Pancreas (tissue), 10 donors: ENCODE measurements at places on chromosomes 2 and 18. TPM values are rescaled to one million over a fixed set of nuclear protein-coding genes. Genes with fewer than 3 reads are reported as not detected.

GRCh38 chr2:198113316-198113715 lies 308.9 kb downstream of the PLCL1 start:
- H3K27ac ChIP-seq = no peak overlapping the region
- no peaks in the 10 kb centered on the region for H3K27me3 ChIP-seq
- H3K4me3 ChIP-seq = no peak overlapping the region
- DNase-seq = no peak

GRCh38 chr18:79918615-79919011 lies 32.8 kb downstream of the SLC66A2 start:
- H3K27ac ChIP-seq = no peak overlapping the region
- no peak for DNase-seq
- no peaks in the 10 kb centered on the region for H3K4me1 ChIP-seq
- H3K36me3 ChIP-seq = no peaks in the 10 kb centered on the region

Gene TIGD1
- 5.9 TPM for polyA plus RNA-seq

- no peak for DNase-seq
- H3K36me3 ChIP-seq = no peaks in the 10 kb centered on the region
- no peak overlapping the region for H3K4me3 ChIP-seq
- no peaks in the 10 kb centered on the region for H3K27me3 ChIP-seq
These were observed 51.8 kb downstream of the SH3RF3 start for GRCh38 chr2:109180786-109181185.

GRCh38 chr2:199488772-199489400 lies 31.1 kb upstream of the SATB2 start:
- no peaks in the 10 kb centered on the region for H3K27me3 ChIP-seq
- no peak overlapping the region for H3K27ac ChIP-seq
- no peak overlapping the region for H3K4me3 ChIP-seq
- DNase-seq = peak; percentile 30
- H3K36me3 ChIP-seq = no peaks in the 10 kb centered on the region

- H3K4me3 ChIP-seq = no peak overlapping the region
- H3K4me1 ChIP-seq = no peaks in the 10 kb centered on the region
- DNase-seq = no peak
- no peak overlapping the region for H3K27ac ChIP-seq
These were observed 224.4 kb upstream of the COPS8 start for GRCh38 chr2:236861196-236861875.

DNA sequence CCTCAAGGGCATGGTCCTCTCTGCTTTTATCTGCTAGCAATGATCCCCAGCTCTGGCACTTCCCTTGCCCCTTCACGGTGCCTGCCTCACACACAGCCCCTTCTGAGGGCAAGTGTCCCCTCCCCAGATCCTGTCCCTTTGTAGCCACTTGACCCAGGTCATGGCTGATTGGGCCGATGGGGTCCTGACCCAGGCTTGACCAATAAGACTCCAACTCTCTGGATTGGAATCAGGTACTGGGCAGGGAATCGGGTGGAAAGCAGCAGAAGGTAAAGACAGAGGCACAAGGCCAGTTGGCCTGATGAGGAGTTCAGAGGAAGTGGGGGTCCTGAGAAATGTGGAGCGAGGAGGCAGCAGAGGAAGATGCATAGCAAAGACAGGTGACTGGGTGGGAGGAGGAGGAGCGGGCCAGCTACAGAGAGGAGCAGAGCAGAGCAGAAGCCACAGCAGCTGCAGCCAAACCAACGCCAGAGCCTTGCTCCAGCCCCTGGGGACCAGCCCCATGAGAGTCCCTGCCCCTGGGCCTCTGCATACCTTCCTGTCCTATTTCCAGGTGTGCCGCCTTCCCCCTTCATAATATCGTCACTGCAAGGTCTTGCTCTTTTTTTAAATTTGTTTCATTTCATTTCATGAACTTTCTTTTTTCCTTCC lies 39.1 kb downstream of the CAPN13 start:
- H3K27ac ChIP-seq = no peak overlapping the region
- no peaks in the 10 kb centered on the region for H3K27me3 ChIP-seq
- no peak for DNase-seq

Gene RAB6C
- 0.12 TPM for polyA plus RNA-seq

GRCh38 chr2:9416267-9416961 lies 6.9 kb downstream of the ITGB1BP1 start:
- no peaks in the 10 kb centered on the region for H3K36me3 ChIP-seq
- DNase-seq = no peak
- no peaks in the 10 kb centered on the region for H3K27me3 ChIP-seq
- H3K27ac ChIP-seq = no peak overlapping the region

DNA sequence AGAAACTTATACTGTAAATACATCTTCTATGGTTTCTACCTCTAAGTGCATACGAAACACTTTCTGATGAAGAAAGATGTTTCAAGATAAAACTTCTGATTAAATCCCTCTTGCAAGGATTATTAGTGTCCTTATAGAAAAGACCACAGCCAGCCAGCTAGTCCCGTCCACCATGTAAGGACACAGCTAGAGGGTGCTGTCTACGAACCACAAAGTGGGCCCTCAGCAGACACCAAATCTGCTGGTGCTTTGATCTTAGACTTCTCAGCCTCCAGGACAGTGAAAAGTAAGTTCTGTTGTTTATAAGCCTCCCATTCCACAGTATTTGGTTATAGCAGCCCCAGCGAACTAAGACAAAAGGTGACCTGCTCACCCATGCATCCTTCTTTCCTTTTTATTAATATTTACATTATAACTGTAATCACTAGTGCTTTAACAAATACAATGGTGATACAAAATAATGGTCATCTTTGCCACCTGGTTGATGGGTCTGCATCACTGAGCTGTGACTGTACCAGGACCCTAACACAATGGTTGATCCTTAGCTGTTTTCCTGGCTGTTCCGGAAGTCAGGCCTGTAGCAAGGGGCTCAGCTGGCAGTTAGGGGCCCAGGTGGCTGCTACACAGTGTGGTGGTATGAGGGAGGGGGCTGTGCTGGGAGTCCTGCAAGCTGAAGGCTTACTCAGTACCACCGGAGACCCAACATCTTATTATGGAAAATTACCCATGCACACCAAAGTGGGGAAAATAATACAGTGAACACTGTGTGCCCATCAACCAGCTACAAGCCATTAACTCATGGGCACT lies 108.5 kb upstream of the SMAD7 start:
- no peaks in the 10 kb centered on the region for H3K36me3 ChIP-seq
- H3K4me3 ChIP-seq = no peak overlapping the region
- DNase-seq = no peak
- H3K4me1 ChIP-seq = no peaks in the 10 kb centered on the region

- H3K4me3 ChIP-seq = no peak overlapping the region
- DNase-seq = no peak
- no peaks in the 10 kb centered on the region for H3K4me1 ChIP-seq
- H3K27ac ChIP-seq = no peak overlapping the region
- H3K27me3 ChIP-seq = no peaks in the 10 kb centered on the region
- H3K36me3 ChIP-seq = no peaks in the 10 kb centered on the region
These were observed 244.2 kb upstream of the RAB12 start for GRCh38 chr18:8365006-8365405.

DNA sequence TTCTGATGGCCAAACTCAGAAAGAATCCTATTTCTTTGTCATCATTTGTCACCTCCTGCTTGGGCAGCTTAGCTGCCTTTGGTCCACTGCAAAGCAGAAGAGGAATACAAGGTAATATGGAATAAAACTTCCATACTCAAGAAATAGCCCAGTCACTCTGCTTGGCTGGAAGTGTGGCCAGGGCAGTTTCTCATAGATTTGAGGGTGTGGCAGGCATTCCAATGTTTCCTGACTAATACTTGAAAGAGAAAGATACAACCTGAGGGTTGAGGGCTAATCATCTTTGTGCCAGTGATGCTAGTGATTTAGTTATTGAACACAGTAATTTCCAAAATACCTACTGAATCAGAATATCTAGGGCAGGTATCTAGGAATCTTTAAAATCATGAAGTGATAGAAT lies 83.1 kb downstream of the FAM161A start:
- H3K27ac ChIP-seq = no peak overlapping the region
- no peaks in the 10 kb centered on the region for H3K27me3 ChIP-seq
- H3K36me3 ChIP-seq = no peaks in the 10 kb centered on the region
- no peak overlapping the region for H3K4me3 ChIP-seq

- no peak for DNase-seq
- peak overlapping the region; percentile 76 for H3K27ac ChIP-seq
- peaks cover 8% of the 10 kb centered on the region for H3K4me1 ChIP-seq
- H3K4me3 ChIP-seq = no peak overlapping the region
- H3K36me3 ChIP-seq = no peaks in the 10 kb centered on the region
- H3K27me3 ChIP-seq = no peaks in the 10 kb centered on the region
These were observed 44.9 kb downstream of the HPCAL1 start for GRCh38 chr2:10347562-10347948.

DNA sequence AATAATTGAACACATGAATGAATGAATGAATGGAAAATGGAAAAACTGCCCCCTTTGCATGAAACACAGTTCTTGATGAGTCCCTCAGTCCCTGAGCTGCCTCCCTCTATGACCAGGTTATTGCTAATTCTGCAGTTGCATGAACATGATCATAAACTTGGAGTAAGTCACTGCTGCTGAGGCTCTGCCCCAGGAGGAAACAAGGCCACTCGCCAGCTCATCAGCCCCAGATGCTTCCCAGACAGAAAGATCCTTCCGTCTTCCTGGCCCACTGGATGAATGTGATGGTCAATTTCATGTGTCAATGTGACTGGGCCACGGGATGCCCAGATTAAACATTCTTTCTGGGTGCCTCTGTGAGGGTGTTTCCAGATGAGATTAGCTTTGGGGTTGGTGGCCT lies 16.4 kb downstream of the GPR45 start:
- no peak for DNase-seq
- H3K4me1 ChIP-seq = no peaks in the 10 kb centered on the region
- H3K27ac ChIP-seq = no peak overlapping the region
- no peaks in the 10 kb centered on the region for H3K27me3 ChIP-seq
- no peaks in the 10 kb centered on the region for H3K36me3 ChIP-seq
- no peak overlapping the region for H3K4me3 ChIP-seq

Gene TEX44
- polyA plus RNA-seq = not detected

Gene SH2D6
- polyA plus RNA-seq = 21.3 TPM

- no peaks in the 10 kb centered on the region for H3K27me3 ChIP-seq
- H3K27ac ChIP-seq = no peak overlapping the region
These were observed 22.6 kb downstream of the TCF23 start for GRCh38 chr2:27171351-27171848.

Gene CCBE1
- polyA plus RNA-seq = 0.08 TPM
